ENCODE measurements at places on chromosomes 11 and 22.

DNA sequence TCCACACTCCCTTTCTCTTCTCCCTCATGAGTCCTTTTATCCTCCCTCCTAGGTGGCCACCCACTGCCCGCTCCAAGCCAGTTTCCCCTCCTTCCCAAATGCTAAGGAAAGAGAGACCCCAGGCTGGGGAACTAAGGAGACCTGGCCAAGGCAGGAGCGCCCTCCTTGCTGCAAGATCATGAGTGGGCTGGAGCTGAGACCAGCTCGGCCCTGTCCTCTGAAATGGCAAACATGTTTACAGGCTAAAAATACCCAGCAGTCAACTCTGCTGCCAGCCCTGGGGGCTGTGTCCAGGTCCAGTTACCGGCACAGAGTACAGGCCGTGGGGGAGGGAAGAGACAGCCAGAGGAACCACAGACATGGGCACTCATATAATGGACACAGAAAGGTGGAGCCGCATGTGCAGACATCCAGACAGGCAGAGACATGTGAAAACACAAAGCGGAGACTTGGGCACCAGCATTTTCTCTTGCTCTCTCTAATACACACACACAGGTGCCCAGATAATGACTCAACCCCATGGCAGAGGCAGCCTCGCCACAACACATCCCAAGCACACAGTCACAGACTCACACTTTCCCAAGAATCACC lies 1.2 kb upstream of the AHNAK start:
- DNase-seq, result no peak

DNA sequence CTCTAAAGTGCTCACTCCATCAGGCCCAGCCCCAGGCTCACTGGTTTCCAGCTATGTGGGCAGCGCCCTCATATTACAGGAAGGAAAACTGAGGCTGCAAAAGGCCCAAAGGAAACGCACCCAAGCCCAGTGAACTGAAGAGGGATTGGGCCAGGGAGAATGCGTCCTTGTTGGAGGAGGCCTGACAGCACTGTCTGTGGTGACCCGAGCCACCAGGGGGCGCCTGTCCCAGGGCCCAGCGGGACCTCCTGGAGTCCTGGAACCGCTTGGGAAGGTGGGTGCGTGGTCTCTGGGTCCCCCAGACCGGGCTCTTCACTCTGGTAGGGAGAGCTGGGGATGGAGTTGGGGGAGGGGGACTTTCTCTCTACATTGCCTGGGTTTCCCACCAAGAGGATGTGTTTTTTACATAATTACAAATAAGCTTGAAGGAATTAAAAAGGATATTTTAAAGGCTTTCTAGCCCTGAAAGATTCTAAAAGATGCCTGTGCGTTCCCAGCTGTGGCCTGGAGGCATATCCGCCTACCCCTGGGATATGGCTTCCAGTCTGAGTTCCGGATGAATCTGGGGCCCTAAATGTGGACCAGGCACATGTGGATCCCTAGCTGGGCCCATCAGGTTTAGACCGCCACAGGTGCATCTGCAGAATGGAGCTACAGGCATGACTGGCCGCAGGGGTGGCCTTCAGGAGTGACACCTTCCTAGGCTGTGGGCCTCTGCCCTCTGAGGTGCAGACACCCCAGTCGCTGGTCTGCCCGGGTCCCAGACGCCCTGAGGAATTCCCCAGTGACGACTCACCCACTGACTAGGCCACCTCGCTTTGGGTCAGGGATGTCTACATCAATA lies 4.2 kb downstream of the SPI1 start:
- DNase-seq, result peak; percentile 83

GRCh38 chr22:23849009-23850006 lies 8.4 kb upstream of the SLC2A11 start:
- peak; percentile 86 for DNase-seq

- no peak for DNase-seq
These were observed 1.5 kb upstream of the PHRF1 start for GRCh38 chr11:574632-575312.

DNA sequence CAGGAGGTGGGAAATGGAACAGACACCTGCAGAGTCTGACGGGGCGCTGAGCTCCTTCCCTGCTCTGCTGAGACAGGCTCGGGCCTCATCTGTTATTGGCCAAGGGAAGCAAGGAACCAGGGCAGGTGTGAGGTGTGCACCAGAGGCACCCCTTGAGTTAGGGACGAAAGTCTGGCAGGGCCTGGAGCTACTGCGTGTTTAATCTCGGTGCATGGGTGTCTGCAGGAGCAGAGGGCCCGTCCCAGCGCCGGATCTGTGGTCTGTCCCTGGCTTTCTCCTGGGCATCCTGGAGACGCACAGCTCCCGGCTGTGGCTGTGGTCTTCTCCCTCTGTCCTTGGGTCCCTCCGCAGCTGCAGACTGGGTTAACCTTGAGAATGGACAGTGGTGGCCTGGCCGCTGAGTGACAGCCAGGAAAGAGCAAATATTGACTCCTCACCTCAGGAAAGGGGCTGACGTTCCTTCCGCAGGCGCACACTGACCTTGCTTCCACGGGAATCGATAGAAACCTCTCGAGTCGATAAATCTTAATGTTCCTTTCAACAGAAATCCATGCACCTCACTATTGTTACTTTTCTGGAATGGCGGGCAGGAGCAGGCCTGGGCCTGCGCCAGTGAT lies 975.6 kb downstream of the BRD1 start:
- no peak for DNase-seq

GRCh38 chr22:39524089-39524752 lies 3.9 kb downstream of the ATF4 start:
- no peak for DNase-seq

DNA sequence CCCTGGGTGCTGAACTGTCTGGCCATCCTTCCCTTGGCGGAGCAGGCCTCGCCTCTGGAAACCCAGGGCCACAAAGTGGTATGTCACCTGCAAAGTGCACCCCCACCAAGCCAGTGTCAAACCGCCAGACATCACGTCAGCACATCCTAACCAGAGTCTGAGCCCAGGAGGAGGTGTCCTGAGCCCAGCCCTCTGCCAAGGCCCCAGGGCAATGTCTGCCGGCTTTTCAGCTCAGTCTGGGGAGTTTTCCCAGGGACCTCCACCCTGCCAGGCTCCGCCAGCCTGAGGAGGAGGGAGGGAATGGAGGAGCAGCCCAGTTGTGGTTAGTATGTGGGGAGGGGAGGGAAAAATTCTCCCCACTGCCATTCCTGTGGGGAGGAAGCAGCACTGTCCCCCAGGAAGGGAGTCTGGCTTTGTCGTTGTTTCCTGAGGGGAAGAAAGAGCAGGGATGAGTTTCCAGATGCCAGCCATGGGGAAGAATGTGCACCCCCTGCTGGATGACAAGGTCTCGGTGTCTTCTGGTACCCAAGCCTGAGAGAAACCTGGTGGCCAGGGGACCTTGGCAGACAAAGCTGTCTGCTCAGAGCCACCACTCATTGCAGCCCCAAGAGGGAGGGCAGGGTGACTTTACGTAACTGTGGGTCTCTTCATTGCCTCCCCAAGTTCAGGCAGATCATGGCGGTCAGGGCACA lies 81.4 kb upstream of the CD82 start:
- no peak for DNase-seq

- DNase-seq, result no peak
These were observed 41.0 kb downstream of the IGF2 start for GRCh38 chr11:2097998-2098690.

DNA sequence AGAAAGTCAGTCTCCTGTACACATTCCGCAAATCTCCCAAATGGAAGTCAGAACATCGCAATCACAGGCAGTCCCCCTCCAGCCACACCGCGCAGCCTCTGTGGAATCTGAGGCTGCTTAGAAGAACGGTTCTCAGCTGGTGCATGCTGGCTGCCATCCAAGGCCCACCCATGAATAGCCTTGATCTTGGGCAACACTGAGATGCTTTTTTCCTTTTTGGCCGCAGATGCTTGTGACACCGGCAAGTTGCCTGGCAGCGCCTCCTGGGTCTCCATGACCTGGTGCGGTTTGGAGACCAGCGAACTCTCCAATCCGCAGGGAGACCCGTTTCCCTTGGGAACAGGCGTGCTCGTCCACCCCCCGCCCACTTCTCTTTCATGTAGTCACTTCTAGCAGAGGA lies 26.3 kb upstream of the PHF21B start:
- no peak for DNase-seq

GRCh38 chr11:104678408-104678807 lies 219.9 kb downstream of the CASP12 start:
- no peak for DNase-seq

- DNase-seq, result no peak
These were observed 24.5 kb downstream of the ASCC2 start for GRCh38 chr22:29813563-29813962.

- DNase-seq, result no peak
These were observed 1259.6 kb upstream of the TENM4 start for GRCh38 chr11:80700386-80700785.

- DNase-seq, result no peak
These were observed 98.0 kb upstream of the SOX6 start for GRCh38 chr11:16454289-16454863.

DNA sequence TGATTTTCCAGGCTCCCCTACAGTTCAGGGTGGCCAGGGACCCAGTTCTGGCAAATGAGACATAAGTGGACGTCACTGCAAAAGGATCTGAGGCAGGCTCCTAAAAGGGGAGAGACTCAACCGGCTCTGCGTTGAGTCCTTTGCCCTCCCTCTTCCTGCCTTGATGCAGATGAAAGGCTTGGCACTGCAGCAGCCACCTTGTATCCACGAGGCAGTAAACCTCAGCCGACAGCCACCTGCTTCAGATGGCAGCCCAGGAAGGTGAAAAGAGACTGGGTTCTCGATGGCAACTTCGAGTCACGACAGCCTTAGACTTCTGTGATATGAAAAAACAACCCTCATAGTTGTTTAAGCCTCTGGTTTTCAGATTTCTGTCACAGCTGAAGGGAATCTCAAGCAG lies 14.7 kb upstream of the TREH start:
- no peak for DNase-seq

- no peak for DNase-seq
These were observed 347.8 kb downstream of the CNTN5 start for GRCh38 chr11:99368583-99368982.

DNA sequence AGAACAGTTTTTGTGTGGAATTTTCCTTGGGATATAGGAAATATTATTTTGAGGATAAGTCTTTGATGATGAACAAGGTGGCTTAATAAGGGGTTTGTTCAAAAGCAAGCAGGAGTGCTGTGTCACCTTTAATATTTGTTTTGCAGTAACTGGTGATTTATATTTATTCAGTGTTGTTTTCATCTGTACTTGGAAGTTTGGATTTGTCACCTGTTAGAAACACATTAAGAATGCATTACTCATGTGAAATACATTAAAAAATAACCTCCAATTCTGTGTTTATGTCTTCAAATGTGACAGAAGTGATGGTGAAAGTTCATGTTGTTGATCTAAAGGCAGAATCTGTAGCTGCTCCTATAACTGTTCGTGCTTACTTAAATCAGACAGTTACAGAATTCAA lies 70.5 kb downstream of the DKK3 start:
- no peak for DNase-seq

GRCh38 chr11:46692450-46692849 lies 8.0 kb downstream of the ARHGAP1 start:
- DNase-seq, result no peak

DNA sequence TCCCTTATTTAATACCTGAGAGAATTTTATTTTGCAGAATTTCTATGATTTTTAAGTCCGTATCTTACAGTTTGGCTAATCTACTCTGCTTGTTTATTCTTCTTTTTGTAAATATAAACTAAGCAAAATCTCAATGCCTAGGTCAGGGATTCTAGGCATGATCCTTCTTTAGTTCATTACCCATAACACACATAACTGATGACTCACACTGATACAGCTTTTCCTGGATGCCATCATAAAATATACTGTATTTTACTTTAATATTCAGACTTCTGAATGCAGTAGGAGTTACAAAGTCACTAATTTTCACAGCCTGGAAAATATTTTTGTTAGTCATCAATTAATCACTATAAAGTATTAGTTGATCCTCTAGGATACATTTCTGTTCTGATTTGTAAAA lies 898.2 kb upstream of the RAG2 start:
- DNase-seq, result no peak

DNA sequence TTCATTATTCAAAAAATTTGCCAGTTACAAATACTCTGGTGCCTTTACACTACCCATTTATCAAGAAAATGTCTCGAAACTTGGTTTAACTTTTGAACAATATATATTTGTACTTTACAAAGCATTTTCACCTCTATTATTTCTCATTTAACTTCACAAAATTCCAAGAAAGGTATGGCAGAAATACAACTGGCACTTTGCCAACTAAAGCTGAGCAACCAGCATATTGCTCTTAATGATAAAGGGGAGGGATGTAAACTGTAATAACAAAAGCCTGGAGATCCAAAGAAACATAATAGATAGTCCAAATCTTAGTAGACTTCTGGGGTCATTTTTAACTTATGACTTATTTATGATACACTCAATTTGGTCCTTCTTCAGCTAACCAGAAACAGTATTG lies 7.7 kb downstream of the PITPNB start:
- no peak for DNase-seq

DNA sequence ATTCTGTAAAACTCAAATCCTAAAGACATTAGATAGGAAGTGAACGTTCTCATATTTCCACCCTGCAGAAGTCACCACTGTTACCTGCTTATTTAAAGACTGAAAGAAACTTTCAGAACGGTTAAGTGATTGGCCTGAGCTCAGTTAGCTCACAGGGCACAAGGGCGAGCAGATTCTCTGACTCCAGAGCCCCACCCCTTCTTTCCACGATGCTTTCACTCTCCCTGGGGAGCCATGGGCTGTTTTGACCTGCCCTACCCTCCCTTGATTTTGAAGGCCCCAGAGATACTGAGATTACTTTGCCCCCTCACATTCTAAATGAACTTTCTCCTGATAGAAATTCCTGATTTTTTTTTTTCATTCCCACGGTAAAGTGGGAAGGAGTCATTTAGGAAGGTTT lies 33.9 kb downstream of the ARHGAP1 start:
- DNase-seq, result no peak
